ENCODE measurements at places on chromosomes 3 and 15.

DNA sequence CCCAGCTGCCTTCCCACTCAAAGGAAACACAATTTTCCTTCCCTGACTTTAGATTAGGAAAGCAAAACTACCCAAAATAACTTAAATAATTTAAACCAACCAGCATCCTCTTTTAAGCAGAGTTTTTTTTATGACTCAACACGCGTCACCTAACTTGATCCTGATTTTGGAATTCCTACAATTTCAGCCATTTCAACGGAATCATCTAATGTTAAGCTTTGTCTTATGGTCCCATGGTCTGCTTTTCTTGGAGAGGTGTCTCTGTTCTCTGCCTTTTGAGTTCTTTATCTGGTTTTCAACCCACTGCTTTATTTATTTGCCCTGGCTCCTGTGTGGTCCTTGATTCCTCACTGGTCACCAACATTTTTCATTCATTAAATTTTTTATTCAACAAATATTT, 219.2 kb upstream of the ARHGEF26 start:
- DNase-seq: no peak

GRCh38 chr3:117836296-117836695, 1126.7 kb downstream of the TUSC7 start:
- DNase-seq: no peak

GRCh38 chr3:52077925-52078324, 21.6 kb upstream of the DUSP7 start:
- DNase-seq: no peak

DNA sequence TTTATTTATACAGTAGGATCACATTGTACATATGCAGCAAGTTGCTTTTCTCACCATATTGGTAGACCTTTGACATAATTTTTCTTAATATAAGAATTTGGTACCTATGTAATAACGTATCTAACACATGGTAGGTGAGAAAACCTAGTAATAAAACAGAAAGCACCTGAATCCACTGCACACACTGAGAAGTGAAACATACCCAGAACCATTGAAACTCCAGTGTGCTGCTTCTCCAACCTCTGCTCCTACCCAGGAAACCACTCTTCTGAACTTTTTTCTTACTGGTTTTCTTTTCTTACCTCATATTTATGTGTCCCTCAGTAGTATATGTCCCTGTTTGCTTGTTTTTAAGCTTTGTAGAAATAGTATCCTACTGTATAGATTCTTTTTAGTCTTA, 293.0 kb downstream of the UBE2E2 start:
- DNase-seq: no peak

DNA sequence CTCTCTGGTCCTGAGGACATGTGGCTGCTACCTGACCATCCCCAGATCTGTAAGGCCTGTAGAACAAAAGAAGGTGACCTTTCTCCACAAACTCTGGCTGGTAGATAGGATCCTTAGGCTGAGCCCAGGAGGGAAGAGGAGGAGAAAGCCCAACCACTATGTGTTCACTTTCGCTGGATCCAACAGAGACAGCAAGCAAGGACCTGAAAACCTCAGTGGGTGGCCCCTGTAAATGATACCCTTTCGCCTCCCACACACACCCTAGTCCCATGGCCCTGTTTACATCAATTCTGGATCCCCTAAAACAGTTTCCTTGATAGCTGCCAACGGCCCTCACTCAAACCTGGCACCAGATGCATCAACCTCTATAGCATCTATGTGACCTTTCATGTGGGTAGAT, 22.4 kb downstream of the CCDC12 start:
- no peak for DNase-seq

GRCh38 chr15:25228261-25228660, 210.6 kb downstream of the UBE3A start:
- no peak for DNase-seq

DNA sequence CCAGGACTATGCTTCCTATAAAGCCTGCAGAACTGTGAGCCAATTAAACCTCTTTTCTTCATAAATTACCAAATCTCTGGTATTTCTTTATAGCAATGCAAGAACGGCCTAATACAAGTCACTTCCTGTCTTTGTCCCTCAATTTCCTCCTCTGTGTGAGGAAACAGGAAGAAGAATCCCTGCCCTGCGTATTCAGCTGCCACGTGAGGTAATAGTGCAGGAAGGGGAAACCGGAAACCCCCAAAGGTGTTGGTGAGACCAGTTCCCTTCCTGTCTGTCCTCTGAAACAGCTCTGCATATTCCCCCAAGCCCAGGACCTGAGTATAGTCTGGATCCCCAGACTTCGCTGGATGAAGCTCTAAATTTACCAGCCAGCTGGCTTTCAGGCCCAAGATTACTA, 18.1 kb upstream of the PTPN23 start:
- DNase-seq: peak; percentile 29

- no peak for DNase-seq
Observed at GRCh38 chr3:18442756-18443664, 17.9 kb upstream of the SATB1 start.

DNA sequence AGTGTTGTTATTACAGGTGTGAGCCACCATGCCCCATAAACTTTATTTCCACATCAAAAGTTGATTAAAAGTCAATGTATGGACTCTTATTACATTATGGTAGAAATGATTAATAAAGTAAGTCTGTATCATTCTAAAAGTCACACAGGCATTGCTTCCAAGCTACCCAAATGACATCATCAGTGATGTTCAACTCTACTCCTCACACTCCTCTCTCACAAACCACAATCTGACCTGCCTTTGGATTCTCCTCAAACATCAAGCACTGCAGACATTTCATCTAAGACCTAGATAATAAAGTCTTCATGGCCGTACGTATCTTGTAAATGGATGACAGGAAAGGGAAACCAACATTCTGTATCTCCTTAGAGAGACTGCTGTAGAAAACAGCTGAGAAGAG, 68.0 kb downstream of the SMARCC1 start:
- DNase-seq: no peak

- DNase-seq: peak; percentile 85
Observed at GRCh38 chr15:66603301-66604179, 37.7 kb upstream of the LCTL start.

GRCh38 chr3:61627768-61628185, 66.4 kb downstream of the PTPRG start:
- DNase-seq: no peak

DNA sequence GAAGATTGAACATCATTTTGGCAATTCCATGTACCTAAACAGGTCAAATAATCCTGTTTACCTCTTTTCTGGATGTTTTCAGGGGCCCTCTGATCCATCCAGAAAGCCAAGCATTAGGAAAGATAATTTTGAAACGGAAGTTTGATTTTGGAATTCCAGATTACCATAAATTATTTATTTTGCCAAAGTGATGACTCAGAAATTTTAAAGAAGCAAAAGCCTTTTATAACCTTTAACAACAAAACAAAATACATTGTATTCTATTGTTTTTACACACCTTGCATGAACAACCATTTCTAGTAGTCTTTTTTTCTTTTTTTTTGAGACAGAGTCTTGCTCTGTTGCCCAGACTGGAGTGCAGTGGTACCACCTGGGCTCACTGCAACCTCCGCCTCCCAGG, 32.0 kb upstream of the INO80 start:
- no peak for DNase-seq

GRCh38 chr15:52414936-52415335, 113.7 kb downstream of the MYO5A start:
- no peak for DNase-seq

DNA sequence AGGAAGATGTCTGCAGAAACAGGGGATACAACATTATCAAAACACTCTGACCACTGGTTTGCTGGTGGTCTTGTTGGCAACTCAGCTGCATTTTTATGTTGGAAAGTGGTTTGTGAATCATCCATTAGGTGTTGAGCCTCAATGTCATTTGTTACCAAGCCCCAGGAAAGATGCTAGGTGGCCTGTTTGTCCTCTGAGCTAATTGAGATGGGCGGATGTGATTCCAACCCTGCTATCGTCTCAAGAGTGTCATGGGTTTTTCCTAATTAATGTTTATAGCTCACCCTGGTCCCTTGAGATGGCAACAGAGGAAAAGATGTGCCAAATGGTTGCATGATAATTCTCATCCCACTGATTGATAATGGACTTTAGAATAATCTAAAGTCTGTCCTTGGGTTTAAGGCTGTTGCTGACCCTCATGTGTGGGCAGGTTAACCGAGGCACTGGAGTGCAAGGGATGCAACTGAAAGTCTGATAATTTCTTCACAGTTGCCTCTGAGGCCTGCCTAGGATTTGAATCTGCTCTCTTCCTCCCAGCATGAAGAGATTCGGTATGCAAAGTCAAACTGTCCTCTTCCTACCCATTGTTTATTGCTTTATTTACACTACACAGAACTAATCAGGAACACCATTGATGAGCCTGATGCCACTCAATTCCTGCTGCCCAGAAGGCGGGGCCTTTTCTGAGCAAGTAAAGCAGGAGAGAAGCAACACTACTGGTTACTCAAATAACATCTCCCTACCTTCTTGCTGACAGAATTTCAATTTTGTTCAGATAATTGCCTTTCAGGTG, 166.2 kb upstream of the TBC1D5 start:
- no peak for DNase-seq

GRCh38 chr15:68733666-68734065, 87.0 kb downstream of the ANP32A start:
- no peak for DNase-seq

GRCh38 chr15:58065445-58066041, at the start of gene ALDH1A2:
TSS of gene ALDH1A2 (minus strand) at chr15:58065711. CDS start at chr15:58065650, 61 bp downstream.
- peak; percentile 68 for DNase-seq

DNA sequence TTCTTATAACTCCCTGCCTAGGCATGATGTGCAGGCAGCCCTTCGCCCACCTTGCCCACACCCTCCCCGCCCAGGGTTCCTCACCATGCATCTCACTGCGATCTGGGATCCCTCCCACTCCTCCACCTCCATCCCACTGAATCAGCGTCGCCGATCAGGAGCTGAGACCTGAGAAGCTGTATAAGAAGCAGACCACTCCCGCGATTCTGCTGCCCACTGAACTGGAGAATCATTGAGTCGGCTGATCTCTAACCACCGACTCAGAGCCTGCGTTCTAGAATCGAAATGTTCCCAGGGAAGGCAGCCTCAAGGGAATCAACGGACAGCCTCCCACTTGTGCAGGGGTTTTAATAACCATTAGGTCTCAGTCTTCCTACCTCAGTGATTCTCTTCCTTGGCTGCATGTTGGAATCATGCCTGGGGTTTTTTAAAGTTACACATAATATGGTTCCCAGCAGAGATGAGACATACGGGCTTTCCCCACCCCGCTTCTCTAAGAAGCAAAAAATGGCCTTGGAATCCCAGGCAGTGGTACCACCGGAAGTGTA, 60.2 kb downstream of the TMEM44 start:
- no peak for DNase-seq

GRCh38 chr3:143963946-143964345, 7.7 kb upstream of the DIPK2A start:
- DNase-seq: no peak

DNA sequence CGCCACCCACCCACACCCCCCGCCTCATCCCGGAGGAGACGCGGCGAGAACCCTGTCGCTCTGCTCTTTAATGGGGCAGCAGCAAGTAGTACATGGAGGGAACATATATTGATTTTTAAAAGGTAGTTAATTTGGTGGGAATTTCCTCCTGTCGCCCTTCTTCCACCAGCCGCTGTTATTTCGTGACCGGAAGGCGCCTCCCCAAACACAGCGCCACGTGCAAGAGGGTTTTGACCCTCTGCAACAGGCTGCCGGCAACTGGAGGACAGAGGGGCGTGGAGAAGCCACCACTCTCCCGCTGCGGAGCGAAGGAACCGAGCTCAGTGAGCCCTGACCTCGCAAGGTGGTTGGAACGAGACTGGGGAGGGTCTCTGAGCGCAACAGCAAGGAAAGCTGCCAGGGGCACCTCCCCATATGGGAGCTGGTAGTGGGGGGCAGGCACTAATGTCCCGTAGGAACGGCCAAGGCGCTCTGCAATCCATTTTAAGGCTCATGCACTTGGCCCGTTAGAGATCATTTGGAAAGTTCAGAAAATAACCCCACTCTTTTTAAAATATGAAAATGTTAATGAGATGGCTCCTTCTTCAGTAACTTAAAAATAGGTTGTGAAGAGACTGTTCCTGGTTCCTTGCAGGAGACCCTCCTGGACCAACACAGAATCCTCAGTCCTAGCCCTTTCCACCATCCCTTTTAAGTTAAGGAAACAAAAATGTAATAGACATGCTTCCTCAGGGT, 4.3 kb downstream of the ONECUT1 start:
- DNase-seq: no peak

- no peak for DNase-seq
Observed at GRCh38 chr15:33008284-33008995, 186.1 kb downstream of the FMN1 start.

DNA sequence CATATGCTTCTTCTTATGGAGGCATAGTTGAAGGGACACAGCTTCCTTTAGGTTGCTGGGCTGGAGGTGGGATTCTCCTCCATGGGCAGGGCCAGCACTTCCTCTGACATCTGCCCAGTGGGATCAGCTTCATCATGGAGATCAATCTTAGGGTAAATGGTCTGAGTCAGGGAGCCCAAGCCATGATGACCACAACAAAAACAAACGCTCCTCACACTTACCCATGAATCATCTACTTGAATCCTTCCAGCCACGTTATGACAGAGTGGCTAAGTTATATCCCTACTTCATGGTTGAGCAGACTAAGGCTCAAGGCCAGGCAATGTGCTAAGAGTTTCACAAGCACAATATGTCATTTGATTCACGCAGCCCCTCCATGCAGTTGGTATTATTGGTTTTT, 87.2 kb upstream of the NMNAT3 start:
- DNase-seq: no peak

DNA sequence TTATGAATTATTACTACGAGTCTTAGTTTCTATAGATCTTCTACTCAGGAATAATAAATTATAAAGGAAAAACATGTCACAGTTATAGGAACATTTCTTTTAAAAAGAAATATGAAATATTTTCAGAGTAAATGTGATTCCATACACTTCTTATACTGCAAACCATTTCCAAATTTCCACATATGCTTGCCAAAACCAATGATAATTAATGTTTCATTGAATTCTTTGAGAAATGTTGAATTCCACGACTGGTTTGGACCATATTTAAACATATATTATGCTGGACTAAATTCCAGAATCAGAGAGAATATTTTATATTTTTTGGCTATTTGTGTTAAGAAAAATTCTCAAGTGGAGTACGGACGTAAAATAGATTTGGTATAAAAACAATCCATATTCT, 144.6 kb downstream of the EPHA3 start:
- no peak for DNase-seq

- no peak for DNase-seq
Observed at GRCh38 chr3:177431525-177432176, 234.4 kb upstream of the TBL1XR1 start.

DNA sequence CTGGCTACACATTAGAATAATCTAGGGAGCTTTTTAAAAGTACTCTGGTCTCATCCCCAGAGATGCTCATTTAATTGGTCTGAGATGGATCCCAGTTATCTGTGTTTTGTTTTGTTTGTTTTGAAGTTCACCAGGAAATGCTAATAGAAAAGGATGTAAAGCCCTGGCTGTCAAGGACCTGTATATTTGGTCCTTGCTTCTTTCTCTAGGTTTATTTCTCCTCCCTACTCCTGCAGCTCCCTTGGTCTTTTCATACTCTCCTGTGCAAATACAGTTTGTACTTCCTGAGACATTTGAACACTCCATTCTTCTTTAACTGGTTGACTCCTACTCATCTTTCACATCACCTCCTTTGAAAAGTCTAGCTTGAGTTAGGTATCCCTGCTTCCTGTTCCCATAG, 3.3 kb downstream of the PIK3CA start:
- no peak for DNase-seq

Data from islet precursor cell (in vitro differentiated cells).